ENCODE measurements at places on chromosomes 3 and 15.

- DNase-seq: no peak
Observed at GRCh38 chr3:18378218-18378617, 46.9 kb downstream of the SATB1 start.

DNA sequence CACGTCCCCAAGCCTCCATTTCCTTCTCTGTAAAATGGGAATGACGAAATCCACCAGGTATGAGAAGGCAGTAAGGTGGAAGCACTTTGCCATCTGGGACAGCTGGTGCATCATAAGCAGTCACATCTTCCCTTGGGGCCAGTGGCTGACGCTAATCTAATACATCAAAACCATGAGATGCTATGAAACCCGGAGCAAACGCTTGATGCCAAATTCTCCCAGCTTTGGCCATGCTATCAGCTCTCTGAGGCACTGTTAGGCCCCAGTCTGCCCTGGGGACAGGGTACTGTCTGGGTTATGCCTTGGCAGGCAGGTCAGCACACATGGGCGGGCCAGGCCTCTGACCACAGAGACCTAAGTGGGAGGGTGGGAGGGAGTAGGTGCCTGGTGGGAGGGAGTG, 66.1 kb downstream of the ADAMTS17 start:
- no peak for DNase-seq

DNA sequence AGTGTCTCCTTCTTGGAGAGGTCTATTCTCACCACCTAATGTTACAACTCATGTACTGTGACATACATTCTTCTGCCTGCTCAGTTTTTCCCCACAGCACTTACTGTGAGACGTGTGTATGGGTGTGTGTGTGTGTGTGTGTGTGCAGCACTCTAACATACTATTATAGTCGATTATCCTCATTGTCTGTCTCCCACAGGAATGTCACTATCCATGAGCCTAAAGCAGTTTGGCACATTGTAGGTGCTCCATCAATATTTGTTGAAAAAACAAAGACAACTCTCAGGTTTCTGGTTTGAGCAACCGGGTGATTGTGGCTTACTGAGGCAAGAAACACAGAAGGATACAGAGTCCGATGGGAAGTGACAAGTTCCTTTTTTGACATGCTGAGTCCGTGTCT, 8.6 kb upstream of the ZNF148 start:
- DNase-seq: no peak

- DNase-seq: no peak
Observed at GRCh38 chr15:45291822-45292582, 40.0 kb downstream of the SLC28A2 start.

DNA sequence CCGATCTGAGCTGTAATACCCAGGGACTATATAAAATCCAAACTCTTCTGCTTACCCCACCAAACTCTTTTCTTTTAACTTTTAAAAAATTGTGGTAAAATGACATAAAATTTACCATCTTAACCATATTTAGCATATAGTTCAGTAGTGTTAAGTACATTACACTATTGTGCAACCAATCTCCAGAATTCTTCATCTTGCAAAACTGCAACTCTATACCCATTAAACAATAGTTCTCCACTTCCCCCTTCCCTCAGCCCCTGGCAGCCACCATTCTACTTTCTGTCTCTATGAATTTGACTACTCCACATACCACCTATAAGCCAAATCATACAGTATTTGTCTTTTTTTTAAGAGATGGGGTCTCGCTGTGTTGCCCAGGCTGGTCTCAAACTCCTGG, 38.7 kb downstream of the SENP8 start:
- DNase-seq: no peak

Measured in activated CD4-positive, alpha-beta T cell treated with anti-CD3 and anti-CD28 coated beads for 24 hours (primary cell).